Esophagus squamous epithelium (tissue), 5 donors: ENCODE measurements at places on chromosomes 2 and 18.

DNA sequence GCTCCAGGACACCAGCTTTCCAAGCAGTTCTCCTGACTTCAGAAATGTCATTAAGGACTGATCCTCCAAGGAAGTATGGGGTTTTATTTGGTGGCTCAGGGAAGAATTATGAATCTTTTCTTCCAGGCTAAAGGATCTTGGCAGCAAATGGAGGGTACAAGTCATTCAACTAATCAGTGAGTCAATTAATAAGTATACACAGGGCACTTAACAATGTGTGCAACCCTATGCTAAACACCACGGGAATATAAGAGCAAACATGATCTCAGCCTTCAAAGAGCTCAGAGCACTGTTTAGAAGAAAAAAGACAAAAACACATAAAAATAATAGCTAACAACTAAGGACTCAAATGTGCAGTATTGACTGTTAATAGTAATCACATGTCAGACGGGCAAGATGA, 234.5 kb downstream of the SETBP1 start:
- DNase-seq = no peak

DNA sequence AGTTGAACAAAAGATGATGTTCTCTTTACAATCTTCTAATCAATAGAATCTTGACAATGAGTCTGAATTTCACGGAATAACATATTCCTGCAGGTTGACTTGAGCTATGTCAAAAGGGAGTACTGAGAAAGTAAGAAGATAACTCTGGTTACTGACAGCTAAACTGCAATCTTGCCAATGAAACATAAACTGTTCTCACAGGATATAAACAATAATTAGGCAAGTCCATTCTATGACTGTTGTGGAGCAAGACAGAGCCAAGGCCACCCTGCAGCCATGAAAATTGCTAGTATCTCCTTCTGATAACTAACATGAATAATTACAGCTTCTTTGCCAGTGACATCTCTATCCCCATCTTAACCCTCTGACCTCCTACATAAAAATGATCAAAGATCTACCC, 6.3 kb upstream of the RPRD1A start:
- no peak for DNase-seq

GRCh38 chr18:46821856-46822711, 65.2 kb upstream of the ST8SIA5 start:
- no peak for DNase-seq

DNA sequence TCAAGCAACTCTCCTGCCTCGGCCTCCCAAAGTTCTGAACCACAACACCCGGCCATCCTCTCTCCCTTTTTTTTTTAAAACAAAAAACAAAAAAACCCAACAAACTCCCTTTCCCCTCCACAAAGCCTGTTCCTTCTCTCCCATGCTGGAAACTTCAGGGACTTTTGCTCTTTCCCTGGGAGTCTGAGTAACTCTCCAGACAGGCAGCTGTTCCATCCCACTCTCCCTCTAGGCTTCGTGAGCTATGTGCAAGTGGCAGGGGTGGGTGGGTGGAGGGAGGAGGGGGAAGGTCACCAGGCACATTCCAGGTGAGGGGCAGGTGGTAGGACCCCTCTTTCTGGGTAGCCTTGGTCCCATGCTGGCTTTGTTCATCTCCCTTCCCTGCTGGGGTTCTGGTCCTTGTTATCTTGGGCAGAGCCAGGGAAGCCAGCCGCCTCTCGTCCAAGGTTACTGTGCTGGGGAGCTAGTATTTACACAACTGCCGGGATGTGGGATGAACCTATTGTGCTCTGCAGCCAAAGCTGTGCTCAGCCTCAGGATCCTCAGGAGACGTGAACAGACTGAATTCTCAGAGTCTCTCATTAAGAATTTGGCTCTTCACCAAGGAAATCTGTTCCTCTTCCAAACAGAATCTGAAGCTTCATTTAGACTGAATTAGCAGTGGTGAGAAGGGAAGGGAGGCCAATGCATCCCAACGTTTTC, 106.9 kb downstream of the LIPG start:
- no peak for DNase-seq

DNA sequence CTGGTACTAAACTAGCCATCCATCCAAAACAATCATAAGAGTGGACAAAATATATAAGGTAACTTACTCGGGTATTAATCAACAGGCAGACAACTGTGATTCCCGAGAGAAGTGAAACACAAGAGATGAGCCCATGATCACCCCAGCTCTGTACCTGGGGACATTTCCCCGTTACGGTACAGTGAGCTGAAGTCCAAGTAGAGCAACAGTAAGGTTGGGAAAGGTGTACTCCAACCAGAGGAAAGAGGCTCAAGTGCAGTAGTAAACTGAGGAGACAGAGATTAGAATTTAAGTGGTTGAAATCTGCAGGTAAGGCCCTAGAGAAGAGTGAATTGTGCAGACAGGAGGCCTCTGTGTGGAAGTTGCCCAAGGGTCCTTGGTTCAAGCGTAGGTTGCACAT, 30.5 kb upstream of the CHAC2 start:
- no peak for DNase-seq

GRCh38 chr2:224933431-224933830, 108.8 kb downstream of the DOCK10 start:
- no peak for DNase-seq

DNA sequence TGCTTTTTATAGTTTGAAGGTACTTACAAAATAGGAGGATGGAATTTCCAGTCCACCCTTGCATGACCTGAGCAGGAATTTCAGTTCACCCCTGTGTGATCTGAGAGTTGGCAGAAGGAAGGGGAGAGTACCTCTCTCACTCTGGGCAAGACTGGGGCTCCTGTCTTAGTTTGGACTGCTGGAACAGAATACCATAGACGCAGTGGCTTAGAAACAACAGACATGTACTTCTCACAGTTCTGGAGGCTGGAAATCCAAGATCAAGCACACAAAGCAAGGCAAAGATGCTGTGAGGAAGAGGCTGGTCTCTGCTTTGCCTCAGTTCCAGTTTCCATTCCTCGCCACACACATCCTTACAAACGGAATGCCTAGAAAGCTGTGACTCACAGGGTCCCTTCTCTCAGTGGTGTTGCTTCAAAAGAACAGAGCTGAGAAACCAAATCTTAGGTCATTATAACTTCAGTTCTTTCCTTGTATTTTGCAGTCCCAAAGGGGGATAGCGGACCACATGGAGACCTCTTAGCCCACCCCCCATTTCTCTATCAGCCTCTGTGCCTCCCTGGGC, 108.8 kb upstream of the HAAO start:
- no peak for DNase-seq

- no peak for DNase-seq
Observed at GRCh38 chr2:195148004-195148403, 509.0 kb upstream of the SLC39A10 start.
